Glomerular endothelial cell (primary cell): ENCODE measurements at places on chromosomes 4 and X. TPM values are rescaled to one million over a fixed set of nuclear protein-coding genes. Genes with fewer than 3 reads are reported as not detected.

GRCh38 chrX:21766101-21766500 is 8.2 kb upstream of the SMPX start:
- no peak for DNase-seq

DNA sequence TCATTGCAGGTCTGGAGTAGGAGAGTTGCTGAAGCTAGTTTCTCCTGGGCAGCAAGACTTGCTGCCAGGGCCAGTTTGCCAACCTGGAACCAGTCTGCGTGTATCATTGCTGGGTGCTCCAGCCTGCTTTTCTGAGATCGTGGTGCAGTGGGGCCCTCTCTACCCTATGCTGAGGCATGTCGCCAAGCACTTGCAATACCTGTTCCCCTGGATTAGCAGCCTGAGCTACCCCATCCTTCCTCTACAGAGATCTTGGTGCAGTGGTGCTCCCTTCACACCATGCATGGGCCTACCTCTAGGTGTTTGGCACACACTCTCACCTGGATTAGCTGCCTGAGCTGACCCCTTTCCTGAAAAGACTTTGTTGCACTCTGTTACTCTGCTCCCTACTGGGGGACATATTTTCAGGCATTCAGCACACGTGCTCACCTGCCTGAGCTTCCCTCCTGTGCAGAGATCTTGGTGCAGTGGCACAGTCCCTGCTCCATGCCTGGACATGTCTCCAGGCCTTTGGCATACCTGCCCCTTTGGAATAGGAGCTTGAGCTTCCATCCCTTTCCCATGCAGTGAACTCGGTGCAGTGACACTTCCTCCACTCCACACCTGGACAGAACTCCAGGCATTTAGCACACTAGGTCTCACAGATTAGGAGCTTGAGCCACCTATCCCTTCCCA is 133.7 kb upstream of the CXCL13 start:
- DNase-seq, result no peak

- no peak for DNase-seq
Observed at GRCh38 chrX:24396931-24397279, 36.5 kb downstream of the SUPT20HL1 start.

DNA sequence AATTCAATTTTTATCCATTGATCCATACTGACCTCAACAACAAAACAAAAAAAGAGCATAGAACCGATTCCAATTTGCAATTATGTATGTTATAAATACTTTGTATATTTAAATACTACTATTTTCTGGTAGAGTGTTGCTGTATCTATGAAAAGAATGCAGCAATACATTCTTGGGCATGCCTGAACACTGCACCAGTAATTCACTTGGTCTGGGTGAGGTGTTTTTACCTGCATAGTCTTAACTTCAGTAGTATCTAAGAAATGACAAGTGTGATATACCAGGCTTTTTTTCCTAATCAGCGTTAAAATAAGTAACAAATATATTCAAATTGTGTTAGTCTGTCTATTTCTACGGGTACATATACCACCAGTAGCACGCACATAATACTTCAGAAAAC is 120.2 kb downstream of the KLHL13 start:
- no peak for DNase-seq

Gene HAND2
- not detected in 2 replicates for total RNA-seq

Gene GPR50
- not detected in 2 replicates for total RNA-seq

Gene TMPRSS11B
- not detected in 2 replicates for total RNA-seq
